Fibroblast of skin of back (primary cell): ENCODE measurements at places on chromosomes 13 and 19.

DNA sequence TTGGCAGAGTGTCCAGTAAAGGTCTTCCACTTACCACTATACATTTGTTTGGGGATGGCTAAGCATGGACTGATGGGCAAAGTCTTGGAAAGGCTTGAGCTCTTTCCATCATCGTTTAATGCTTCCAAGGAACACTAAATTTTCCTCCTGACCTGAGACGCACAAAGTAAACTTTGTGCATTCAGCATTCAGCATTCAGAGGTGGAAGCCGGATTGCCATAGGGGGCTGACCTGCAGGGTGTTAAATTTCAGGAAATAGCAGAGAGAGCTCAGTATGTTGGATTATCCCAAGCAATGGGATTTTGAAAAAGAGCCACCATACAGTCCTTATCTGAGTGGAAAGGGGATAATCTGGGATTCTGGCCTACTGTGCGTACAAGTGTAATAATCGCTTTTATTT is 14.0 kb downstream of the ZNF552 start:
- DNase-seq = no peak

DNA sequence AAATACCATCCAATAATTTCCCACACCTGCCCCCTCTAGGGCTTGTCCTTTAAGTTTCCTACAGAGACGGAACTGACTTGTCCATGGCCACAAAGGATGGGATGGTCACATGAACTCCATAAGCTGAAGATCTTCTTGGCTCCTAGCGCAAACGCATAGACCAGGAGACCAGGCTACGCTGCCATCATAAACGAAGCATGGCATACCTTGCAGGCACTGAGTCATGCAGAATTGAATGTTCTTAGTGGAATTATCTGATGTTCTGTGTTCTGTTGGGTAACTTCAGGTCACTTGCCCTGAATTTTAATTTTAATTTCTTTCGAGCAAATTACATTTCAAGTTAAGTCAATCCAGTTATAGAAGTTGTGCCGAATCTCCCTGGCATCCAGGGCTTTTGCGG is 96.4 kb upstream of the STARD13 start:
- no peak for DNase-seq

DNA sequence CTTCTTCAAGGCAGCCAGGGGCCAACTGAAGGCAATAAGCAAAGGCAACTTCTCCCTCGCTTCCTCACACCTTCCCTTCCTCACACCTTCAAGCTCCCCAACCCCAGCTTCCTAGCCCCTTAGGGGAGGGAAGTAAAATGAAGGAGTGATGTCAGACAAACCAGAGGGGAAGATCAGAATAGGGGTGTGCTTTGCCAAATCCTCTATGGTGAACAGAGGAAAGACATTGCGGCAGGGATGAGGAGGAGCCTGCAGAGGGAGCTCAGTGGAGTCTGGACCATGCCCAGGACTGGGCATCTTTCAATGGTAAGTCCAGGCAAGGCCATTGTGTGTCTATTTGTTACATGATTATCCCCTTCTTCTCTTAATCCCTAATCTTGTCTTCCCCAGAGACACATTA is 164.0 kb downstream of the TSHZ3 start:
- DNase-seq = no peak

DNA sequence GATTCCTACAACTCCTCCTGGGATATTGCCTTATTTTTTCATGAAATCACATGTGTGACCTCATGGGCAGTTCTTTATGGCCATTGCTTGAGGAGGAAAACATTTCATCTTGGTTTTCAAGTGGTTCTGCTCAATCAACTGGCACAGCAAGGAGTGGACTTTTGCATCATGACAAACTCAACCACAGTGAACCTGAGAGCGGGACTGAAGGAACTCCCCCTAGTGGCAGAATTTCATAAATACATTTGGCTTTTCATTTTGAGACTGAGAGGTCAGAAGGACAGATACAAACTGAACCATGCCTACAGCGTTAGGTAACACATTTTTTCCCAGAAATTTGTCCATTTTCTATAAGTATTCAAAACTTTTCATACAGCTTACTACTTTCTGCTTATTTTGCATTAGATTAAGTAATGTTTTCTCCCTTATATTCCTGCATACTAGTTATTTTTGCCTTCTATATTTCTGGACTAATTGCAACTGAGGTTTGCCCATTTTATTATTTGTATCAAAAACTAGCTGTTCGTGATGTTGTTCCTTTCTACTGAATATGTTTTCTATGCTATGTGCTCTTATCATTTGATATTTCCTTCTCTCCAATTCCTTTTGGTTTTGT is 13.4 kb upstream of the SIGLEC12 start:
- peak; percentile 50 for DNase-seq

DNA sequence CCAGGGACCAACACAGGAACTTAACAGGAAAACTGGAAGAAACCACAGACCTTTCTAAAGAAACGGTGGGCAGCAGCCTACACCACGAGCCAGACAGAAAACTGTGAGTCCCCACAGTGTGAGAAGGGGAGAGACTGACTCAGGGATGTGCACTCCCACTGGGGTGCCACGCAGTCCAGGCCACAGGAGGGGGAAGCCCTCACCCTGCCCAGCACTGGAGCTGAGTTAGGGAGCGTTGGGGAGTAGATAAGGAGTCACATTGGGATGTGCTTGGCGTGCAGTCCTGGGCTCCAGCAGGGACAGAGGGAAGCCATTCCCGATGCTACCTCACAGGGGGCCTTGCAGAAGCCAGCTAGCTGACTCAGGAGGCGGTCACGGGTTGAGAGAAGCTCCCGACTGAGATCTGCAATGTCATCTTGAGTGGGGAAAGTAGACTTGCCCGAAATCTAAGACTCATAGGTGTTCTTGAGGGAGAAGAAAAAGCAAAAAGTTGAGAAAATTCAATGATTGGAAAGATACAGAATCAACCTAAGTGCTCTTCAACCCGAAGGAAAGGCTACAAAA is 17.3 kb downstream of the SIGLEC8 start:
- no peak for DNase-seq

GRCh38 chr19:52142001-52142595 is 2.4 kb upstream of the ZNF616 start:
- DNase-seq = no peak

- DNase-seq = no peak
These were observed 964 bp downstream of the SPINT2 start for GRCh38 chr19:38265213-38265861.

GRCh38 chr13:34747507-34747906 is 194.6 kb upstream of the NBEA start:
- no peak for DNase-seq

DNA sequence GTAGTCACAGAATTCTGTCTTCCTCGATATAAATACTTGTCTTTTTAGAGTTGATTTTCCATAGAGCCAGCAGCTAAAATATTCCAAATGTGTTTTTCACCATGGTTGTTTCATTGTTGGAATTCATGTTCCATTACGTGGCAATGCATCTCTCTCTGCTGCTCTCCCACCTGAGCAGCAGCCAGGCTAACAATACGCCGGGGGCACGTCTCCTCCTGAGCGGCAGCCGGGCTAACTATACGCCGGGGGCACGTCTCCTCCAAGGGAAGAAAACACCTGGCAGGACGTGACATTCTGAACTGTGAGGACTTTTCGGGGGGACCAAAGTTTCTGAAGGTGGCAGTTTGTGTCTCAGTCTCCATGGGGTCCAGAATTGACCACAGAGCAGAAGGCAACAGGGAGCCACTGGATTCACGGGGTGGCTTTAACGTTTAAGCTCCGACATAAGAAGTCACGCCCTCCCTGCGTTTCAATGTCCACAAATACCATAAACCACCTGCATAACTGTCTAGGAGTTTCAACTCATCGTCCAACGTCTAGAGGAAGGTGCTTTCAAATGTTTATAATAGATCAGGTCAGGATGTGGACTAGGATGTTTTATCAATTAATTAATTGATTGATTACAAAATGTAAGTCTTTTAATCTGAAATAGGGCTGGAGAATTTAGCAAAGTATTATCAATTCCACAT is 15.1 kb downstream of the PLPP2 start:
- DNase-seq = no peak

GRCh38 chr13:50692396-50692915 is 151.0 kb downstream of the DLEU7 start:
- DNase-seq = peak; percentile 46

DNA sequence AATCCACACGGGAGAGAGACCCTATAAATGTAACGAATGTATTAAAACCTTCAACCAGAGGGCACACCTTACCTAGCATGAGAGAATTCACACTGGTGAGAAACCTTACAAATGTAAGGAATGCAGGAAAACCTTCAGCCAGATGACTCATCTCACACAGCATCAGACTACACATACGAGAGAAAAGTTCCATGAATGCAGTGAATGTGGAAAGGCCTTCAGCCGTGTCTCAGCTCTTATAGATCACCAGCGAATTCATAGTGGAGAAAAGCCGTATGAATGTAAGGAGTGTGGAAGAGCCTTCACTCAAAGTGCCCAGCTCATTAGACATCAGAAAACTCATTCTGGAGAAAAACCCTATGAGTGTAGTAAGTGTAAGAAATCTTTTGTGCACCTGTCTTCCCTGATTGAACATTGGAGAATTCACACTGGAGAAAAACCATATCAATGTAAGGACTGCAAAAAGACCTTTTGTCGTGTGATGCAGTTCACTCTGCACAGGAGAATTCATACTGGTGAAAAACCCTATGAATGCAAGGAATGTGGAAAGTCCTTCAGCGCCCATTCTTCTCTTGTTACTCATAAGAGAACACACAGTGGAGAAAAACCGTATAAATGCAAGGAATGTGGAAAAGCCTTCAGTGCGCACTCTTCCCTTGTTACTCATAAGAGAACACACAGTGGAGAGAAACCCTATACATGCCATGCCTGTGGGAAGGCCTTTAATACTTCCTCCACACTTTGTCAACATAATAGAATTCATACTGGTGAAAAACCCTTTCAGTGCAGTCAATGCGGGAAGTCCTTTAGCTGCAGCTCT is 16.0 kb downstream of the ZNF582 start:
- peak; percentile 41 for DNase-seq

DNA sequence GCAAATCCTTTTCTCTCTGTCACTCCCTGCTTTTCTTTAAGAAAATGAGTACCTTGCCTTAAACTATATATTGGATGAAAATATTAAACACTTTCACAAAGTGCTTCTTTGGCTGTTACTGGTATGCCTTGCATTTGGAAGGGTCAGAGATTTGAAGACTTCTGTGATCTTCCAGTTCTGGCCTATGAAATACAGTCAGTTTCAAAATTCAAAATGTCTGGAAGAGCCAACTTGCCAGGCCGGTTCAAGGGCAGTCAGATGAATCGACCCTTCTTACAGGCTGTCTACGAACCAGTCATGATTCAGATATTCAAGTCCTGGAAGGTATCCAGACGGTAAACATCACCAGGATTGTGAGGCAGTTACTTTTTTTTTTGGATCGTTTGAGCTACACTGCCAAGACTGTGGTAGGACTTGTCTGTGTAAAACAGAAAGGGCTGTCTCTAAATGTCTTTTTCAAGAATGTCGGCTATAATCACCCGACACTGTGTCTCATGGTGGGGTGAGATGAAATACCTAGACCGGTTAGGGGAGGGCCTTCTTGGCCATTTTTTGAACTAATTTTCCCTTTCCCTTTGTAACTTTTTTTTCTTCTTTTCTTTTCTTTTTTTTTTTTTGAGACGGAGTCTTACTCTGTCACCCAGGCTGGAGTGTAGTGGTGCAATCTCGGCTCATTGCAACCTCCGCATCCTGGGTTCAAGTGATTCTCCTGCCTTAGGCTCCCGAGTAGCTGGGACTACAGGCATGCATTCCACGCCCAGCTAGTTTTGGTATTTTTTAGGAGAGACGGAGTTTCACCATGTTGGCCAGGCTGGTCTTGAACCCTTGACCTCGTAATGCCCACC is 11.2 kb downstream of the ACTN4 start:
- DNase-seq = peak; percentile 100

- no peak for DNase-seq
These were observed 48.6 kb downstream of the B3GLCT start for GRCh38 chr13:31248361-31248760.

DNA sequence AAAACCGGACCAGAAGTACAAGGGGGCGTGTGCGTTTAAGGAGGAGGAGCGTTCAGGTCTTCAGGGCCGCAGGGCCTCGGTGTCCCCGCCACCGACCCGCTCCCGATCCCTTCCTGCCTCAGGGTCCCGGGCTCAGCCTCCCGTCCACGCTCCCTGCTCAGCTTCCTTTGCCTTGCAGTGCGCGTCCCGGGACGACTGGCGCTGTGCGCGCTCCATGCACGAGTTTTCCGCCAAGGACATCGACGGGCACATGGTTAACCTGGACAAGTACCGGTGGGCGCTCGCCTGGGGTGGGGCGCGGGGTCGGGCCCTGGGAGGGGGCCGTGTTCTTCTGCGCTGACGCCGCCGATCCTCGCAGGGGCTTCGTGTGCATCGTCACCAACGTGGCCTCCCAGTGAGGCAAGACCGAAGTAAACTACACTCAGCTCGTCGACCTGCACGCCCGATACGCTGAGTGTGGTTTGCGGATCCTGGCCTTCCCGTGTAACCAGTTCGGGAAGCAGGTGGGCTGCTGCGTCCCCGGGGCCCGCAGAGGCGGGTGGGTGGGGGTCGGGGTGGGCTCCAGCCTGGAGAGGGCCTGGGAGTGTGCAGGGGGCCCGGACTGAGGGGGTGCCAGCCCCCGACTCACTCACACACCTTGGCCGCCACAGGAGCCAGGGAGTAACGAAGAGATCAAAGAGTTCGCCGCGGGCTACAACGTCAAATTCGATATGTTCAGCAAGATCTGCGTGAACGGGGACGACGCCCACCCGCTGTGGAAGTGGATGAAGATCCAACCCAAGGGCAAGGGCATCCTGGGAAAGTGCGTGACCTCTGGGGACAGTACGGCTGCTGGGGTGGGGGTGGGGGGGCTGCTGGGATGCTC is 1.4 kb downstream of the GPX4 start:
- DNase-seq = peak; percentile 42

GRCh38 chr19:570937-571565 is 1.3 kb upstream of the BSG start:
- no peak for DNase-seq

DNA sequence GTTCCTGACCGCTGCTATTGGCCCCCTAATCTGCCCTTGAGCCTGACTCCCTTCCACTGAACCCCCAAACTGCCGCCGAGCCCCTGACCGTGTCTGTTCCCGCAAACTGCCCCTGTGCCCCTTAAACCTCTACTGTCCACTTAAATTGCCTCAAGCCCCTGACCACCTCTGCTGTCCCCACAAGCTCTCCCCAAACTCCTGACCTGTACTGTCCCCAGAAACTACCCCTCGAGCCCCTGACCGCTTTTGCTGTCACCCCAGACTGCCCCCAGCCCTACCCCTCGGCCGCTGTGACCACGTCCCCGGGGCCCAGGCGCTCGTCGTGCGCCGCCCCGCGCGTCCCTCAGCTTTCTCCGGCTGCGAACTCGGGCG is 382 bp downstream of the ZNF77 start:
- no peak for DNase-seq

- no peak for DNase-seq
These were observed 5.0 kb downstream of the EBI3 start for GRCh38 chr19:4234142-4234861.

GRCh38 chr19:6802336-6803035 is 30.0 kb downstream of the VAV1 start:
- no peak for DNase-seq
